Non-pigmented ciliary epithelial cell (primary cell): ENCODE measurements at places on chromosomes 5 and 9.

DNA sequence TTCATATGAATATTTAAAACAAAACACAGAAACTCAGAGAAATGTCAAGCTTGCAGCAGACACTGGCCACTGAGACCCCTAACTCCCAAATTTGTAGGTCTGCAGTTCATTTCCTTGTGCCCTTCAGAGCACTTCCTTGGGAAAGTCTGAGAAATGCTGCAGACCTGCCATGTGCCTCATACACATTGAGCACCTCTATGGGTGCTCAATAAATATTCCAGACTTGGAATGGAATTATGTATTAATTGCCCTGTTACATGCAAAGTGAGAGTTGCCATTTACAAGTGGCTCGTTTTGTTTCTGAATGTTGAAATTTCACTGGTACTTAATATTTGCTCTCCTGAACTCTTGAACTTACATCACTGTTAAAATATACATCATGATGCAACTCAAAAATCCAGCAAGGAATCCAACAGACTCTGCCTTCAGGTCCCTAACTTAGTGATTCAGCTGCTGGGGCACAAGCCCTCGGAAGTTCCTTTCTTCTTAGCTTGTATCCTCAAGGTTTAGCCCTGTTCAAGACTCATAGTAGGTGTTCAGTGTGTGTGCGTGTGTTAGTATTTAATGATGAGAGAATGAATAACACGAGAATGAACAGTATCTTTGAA, 90.6 kb downstream of the PTCD2 start:
- peak; percentile 75 for DNase-seq

- no peak for DNase-seq
Measured at GRCh38 chr5:143850050-143850683, 38.2 kb downstream of the HMHB1 start.

- no peak for DNase-seq
Measured at GRCh38 chr9:108750661-108751215, 105.0 kb downstream of the ACTL7B start.

- DNase-seq = no peak
Measured at GRCh38 chr9:34547960-34548611, 25.3 kb upstream of the ENHO start.

DNA sequence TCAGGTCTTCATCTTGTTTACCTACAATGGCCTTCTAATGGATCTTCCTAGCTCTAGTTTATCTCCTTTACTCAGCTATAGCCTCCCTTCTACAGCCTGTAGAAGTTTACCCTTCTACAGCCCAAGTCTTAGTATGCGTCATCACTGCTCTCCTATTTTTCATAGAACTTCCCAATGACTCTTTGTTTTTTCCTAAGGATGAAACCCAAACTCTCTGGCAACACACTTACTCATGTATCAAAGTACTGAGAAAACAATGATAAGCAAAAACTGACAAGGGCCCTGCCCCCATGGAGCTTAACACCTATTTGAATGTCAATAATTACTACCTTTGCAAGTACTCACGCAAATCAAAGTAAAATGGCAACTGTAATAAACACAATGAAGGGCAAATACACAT, 33.7 kb downstream of the LEAP2 start:
- DNase-seq = no peak

DNA sequence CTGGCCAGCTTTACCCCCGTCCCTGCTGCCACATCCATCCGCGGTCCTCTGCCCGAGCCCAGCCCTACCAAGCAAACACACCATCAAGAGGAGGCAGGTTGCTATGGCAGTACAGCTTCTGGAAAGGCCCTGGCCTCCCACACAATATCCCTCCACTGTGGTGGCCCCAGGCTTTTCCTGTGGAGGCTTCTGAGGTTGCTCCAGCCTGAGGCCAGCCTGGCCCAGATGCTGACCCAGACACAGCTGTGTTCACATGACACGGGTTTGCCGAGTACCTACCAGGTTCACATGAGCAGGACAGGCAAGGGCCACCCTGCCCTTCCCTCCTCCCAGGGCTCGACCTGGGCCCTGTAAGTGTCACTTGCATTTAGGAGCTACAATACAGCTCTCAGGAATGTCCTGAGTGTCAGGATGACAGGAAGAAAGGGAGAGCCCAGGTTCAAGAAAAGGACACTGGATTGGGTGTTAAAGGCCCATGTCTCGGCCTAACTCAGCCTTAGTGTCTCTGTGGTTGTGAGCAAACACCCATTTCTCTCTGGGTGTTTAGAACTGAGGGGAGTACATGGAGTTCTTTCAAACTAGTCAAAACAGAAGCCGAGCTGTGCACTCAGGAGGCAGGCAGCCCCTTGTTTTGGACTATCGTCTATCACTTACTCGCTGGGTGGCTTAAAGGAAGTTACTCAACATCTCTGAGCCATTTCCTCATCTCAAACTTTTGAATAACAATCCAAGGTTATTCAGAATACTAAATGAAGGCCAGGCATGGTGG, 40.2 kb downstream of the NAIF1 start:
- DNase-seq = no peak

DNA sequence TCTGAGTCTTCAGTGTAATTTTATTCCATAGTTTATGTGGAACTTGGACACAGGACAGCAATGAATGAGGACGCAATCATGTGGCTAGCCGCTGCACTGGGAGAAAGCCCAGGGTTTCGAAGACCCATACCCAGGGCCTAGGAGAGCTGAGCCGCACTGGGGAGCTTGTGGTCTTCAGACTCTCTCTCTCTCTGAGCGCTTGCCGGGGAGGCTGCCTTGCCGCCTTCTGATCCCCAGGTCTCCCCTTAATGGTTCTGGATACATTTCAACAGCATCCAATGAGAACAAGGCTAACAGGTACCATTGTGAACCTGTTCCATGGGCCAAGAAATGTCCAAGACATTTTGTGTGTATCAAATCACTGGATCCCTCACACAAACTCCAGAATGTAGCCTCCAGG, 383.4 kb downstream of the ICE1 start:
- no peak for DNase-seq

- DNase-seq = peak; percentile 52
Measured at GRCh38 chr9:88694625-88695024, 159.6 kb downstream of the NXNL2 start.

DNA sequence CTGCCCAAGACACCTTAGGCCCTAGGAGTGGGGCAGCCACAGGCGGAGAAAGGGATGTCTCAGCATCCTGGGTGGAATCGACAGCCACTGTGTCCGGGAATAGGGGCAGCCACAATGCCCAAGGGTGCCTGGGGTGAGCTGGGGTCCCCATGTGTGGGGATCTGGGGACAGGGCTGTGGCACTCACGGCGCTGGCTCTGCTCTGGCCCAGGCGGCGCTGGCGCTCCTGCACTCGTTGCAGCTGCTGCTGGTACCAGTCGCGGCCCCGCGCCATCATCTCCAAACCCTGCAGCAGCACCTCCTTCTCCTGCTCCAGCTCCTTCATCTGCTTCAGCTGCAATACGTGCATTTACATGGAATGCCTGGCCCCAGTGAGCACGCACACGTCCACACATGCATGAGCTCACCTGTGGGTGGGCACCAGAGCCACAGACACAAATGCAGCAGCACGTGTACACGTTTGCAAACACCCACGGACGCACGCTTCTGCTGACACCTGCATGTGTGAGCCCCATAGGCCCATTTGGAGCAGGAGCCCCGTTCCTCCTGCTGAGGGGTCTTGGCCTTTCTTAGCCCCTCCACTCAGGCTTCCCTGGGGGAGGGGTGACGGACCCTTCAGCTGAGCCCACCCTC, 4.9 kb downstream of the SAPCD2 start:
- DNase-seq = no peak

DNA sequence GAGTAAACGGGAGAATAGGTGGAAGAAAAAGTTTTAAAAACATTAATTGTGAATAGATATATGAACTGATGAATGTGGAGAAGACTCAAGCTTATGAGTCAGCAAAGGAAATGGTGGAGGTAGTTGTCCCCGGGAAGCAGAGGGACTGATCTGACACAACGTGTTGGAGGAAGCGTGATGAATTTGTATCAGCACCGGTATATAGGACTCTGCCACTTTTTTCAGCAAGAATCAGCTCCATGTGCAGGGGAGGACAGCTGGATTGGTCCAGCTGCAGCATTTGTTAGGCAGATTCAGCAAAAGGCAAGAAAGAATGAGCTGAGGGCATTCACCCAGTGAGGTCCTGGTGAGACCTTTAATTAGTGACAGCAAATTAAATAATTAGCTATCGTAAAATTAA, 276.0 kb downstream of the TENT4A start:
- DNase-seq = no peak

DNA sequence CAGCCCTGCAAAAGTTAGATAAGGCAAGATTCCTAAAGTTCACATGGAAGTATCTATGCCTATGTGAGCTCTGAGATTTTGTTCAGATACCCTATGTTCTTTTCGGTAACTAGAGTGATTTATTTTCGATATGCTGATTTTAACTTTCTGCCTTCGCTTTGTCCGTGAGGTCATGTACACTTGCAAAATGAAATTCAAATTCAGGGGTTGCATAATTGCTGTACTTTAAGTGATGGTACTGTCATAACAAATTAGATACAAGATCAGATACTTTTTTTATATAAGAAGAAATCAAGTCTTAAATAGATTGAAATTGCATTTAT, 350 bp upstream of the ECPAS start:
- DNase-seq = no peak

- peak; percentile 74 for DNase-seq
Measured at GRCh38 chr5:17340819-17341218, 123.4 kb downstream of the BASP1 start.

DNA sequence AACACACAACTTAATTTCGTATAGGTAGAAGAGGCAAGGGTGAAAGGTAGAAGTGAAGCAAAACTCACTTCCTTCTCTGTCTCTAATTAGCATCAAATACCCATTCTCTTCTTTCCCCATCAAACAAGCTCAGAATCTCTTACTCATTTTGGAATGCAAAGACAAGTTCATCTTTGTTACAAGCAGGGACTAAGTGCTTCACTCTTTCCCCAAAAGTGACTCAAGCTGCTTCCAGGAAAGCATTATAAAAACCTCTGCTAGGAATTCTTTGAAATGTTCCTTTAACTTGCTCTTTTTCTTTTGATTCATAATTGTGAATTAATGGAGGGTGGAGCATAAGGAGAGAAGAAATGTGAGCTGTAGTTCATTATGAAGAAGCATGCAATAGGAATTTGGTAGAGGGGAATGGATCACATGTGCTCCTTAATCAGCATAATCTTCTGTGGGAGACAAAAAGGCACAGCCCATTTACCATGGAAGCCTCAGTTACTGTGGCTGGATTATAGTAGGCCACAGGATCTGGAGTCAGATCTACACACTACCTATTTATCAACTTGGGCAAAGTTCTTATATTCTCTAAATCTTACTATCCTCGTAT, 109.5 kb upstream of the DPYSL3 start:
- no peak for DNase-seq

GRCh38 chr5:43309637-43310036, 3.6 kb downstream of the HMGCS1 start:
- no peak for DNase-seq

DNA sequence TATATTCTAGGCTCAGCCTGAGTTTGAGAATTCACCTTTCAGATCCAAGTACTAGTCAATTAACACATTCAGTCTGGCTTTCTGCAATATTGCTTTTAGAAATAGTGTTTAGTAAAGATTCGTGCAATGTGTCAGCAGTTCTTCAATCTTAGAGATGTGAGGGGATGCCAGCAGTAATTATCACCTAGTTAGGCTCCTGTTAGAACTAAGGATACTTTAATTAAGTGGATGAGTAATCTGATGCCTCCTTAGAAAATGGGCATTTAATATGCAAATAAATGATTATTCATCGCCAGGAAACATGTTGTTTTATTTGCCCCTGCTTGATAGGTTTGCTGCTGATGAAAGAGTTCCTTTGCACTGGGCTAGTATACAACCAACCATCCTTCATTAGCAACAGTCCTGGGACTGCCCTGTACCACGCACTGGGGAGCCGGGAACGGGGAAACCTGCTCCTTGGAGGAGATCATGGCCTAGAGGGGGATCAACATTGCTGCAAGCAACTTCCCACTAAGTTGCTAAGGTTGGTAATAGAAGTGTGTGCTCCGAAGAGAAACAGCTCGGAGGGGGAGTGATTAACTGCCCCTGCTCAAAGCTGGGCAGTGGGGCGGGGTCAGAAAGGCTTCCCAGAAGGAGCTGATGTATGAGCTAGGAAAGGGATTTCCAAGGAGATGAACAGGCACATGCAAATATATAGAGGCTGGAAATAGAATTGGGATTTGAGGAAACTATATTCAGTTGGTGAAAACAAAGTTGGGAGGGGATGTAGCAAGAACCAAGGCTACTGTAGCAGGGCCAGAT, 231.8 kb downstream of the DRD1 start:
- no peak for DNase-seq

DNA sequence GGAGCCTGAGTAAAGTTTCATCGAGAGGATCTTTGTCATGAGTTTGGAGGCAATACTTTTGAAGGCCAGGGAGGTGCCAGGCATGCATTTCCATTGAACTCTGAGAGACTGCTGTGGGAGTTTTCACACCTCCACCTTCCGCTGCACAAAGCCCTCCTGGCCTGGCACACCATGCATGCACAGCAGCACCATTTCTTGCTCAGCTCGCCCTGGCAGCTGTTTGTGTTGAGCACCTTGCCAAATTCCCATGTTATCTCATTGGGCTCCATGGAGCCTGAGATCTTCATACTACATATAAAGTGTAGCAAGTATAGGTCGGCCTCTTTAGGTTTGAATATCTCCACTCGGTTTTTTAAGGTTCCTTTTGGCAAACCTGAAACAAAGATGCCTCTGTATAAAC, 125.7 kb upstream of the CLINT1 start:
- DNase-seq = no peak

GRCh38 chr9:7171396-7172153, 413.8 kb downstream of the KDM4C start:
- no peak for DNase-seq

GRCh38 chr5:134550271-134551214, 25.1 kb downstream of the JADE2 start:
- DNase-seq = no peak

GRCh38 chr9:127005770-127006314, 91.3 kb downstream of the RALGPS1 start:
- DNase-seq = no peak

DNA sequence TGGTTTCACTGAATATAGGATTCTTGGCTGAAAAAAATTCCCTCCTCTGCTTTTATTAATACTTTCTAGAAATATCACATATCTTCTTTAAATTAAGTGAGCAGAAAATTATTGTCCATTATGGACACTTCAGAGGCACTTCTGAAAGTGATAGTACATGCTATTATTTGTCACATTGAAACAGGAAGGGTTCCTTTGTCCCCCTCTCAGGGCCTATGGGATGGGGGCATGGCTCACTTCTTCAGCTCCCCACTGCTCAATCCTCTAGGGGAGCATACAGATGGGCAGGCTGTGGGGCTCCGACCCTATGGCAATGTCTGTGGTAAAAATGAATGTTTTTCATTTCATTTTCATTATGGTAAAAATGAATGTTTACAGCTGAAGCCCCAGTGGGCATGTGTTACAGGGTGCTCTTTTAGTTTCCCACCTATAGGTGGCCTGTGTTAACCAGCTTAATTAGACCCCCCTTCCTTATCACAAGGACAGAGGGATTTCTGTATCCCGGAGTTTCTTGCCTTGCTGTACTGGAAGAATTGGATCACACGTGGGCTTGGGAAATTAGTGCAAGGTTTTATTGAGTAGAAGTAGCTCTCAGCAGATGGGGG, 1225.2 kb downstream of the PTPRD start:
- DNase-seq = no peak

GRCh38 chr9:14165376-14166035, 148.4 kb downstream of the NFIB start:
- DNase-seq = no peak
